ENCODE measurements at places on chromosomes 13 and 19.
A peak's percentile ranks its signal among the peaks of the same experiment; 100 is the strongest.

DNA sequence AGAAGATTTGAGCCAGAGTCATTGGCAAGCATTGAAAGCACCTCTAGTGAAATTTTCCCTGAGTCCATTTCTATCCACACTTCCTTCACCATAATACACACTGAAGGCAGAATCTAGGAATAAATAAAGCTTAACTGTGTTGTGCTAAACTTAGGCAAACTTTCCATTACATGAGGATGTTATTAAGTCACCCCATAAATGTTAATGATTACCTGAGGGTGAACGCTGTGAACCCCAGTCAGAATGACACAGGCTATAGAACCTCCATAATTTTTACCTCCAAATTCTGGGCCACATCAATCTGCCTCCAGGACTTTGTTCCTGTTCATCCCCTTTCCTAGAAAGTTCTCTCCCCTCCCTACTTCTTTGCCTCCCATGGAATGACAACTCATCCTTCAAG is 71.0 kb downstream of the RAP2A start:
- DNase-seq = no peak

DNA sequence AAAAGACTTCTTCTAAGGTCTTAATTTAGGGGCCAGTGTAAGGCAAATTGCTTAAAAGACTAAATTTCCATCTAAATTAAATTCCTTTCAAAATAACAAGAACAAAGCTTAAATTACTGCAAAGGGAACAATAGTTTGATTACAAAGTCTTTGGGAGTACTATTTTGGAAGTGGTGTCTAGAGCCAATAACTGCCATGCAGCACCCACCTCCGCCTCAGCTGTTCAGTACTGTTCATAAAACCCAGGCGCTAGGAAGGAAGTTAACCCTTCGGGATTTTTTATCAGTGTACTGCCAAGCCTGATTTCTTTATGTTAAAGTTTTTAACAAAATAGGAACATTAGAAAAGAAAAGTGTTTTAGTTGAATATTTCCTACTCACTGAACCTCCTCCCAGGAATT is 210.1 kb downstream of the LIG4 start:
- no peak for DNase-seq

DNA sequence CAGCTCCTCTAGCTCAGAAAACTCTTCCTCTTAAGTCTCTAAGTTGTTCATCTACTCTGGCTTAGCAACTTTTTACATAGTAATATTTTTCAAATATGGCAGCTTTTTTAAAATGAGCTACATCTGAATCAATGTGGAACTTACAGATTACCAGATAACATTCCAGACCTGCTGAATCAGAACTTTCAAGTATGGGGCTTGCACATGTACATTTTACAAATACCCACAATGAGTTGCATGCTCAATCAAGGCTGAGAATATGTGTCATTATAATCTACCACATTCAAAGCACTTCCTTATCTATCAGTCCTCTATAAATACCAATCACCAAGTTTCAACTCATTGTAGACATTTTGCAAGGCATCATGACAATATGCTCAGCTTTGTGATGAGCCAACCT is 383.1 kb downstream of the FGF14 start:
- no peak for DNase-seq

DNA sequence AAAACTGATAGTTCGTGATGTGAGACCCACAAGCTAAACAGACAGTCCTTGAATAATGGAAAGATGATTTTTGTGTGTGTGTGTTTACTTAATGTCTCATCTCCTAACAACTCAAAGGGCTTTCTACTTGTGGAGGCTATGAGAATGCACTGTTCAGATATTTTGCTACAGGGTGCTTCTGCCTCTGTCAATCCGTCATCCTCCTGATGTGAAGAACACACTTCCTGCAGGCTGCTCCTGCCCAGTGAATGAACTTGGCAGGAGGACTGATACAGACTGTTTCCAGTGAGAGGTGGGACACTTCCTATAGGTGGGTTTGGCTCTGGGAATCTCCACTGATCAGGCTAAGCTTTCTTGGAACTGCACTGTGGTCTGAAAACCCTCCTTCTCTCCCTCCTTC is 168.4 kb upstream of the STARD13 start:
- DNase-seq = no peak

GRCh38 chr13:48648446-48648845 is 5.3 kb upstream of the CYSLTR2 start:
- no peak for DNase-seq

DNA sequence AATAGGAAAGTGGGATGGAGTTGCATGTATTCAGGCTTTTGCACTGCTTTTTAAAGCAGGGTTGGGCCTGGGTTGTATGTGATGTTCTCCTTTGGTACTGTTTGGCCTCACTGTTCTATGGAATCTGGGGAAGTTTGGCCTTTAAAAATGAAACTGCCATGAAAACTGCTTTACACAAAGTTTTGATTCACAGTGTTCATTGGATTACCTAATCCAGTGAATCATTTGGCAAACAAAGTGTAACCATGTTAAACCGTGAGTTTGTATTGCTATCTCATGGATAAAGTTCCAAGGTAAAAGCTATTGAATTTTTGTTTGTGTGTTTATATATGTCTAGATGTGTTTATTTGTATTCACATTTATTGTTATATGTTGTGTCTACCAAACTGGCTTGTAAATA is 1658.6 kb downstream of the OLFM4 start:
- DNase-seq = no peak

GRCh38 chr13:45340422-45341033 is 455 bp downstream of the TPT1 start:
- peak; percentile 72 for DNase-seq

- DNase-seq = no peak
These were observed 52.8 kb downstream of the TNFSF13B start for GRCh38 chr13:108322206-108322824.

DNA sequence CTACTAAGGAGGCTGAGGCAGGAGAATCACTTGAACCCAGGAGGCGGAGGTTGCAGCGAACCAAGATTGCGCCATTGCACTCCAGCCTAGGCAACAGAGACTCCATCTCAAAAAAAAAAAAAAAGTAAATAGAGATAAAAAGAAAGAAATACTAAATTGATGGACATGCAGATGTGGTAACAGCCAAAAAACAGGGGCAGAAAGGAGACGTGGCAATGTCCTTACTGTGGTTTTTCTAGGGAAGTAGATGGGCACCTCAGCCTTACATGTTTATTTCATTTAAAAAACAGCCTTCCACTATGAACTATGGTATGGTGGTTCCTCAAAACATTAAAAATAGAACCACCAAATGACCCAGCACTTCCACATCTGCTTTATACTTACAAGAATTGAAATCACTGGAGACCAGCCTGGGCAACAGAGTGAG is 6.5 kb upstream of the EIF3G start:
- DNase-seq = no peak

- no peak for DNase-seq
These were observed 933.8 kb downstream of the PCDH9 start for GRCh38 chr13:66296328-66296727.

DNA sequence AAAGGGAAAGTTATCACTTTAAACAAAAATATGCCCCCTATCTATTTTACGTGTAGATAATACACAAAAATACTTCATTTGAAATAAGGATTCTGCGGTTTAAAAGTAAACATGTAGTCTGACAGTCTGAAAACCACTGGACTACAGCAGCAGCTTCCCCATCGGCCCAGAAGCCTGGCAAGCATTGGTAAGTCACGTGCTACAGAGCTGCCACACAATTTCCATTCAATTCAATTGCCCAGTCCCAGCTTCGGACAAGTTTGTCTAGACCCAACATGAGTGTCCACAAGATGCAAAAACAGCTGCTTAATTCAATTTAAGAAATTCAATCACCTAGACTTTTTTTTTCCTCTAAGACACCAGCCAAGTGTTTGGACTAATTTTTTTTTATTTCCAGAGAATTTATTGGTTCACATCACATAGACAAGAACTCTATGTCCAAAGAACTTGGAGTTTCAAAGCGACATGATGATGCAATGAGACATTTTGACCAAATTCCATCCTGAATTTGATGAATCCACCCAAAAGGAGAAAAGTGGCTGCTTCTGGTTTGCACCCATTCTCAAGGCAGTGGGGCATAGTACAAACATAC is 458.9 kb downstream of the COG6 start:
- no peak for DNase-seq

DNA sequence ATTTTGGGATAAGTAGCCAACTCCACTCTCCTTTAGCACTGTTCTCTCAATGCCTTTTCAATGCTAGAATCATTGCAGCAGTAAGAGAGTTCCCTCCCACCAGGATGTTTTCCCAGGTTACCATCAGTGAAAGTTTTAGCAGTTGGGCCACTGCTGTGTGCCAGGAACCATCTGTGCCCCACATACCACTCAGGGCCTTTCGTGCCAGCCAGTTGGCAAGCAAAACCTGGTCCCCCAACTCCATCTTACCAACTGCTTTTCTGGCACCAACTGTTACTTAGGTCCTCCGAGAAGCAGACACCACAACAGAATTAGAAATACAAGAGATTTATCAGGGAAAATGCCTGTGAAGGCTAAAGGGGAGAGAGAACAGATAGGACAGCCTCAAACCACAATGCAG is 533.4 kb upstream of the NBEA start:
- no peak for DNase-seq

GRCh38 chr19:10000171-10000826 is 10.0 kb downstream of the COL5A3 start:
- DNase-seq = peak; percentile 18

GRCh38 chr13:110653851-110654250 is 38.5 kb downstream of the NAXD start:
- DNase-seq = no peak

DNA sequence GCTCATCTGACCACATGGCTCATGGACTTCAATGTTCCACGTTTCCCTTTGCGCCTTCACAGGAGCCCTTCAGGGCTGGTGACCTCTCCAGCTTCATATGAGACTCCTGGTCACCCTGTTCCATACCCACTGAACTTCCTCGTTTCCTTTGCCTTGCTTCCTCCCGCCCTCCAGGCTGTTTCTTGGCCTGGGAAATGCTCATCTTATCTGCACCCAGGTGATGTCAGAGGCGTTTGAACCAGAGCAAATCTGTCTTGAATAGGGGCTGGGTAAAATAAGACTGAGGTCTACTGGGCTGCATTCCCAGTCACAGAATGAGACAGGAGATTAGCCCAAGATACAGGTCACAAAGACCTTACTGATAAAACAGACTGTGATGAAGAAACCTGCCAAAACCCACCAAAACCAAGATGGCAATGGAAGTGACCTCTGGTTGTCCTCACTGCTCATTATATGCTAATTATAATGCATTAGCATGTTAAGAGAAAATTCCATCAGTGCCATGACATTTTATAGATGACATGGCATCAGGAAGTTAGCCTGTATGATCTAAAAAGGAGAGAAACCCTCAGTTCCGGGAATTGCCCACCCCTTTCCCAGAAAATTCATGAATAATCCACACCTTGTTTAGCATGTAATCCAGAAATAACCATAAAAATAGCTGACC is 102.7 kb downstream of the DCLK1 start:
- no peak for DNase-seq

DNA sequence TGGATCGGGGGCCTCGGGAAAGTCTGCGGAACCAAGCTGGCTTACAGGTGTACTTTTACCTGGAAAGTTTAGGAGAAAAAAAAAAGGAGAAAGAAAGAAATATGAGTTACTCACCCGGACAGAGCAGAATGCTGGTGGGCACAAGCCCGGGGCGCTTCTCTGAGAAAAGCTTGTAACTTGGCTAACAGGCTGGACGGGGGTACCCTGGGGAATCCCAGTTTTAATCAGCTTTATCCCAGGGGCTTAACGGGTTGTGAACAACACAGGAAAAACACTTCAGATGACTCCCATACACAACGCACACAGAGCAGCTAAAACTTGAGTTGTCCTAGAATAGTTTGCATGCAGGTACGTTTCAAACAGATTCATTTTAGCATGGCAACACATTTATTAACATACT is 37.3 kb downstream of the KLF2 start:
- DNase-seq = no peak

DNA sequence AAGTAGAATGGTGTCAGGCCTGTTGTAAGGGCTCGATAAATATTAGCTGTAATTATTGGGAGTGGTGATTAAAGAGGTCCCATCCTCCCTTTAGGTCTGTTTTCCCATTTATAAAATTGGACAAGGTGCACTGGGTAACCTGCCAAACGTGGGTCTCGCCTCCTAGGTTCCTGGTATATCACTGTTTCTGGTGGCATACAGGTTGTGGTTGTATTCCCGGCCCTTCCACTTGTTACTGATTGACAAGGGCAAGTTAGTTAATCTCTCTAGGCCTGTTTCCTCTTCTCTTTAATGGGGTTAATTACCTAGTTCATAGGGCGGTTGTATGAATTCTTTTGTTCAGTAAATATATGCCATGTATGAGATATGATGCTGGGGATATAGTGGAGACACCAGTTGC is 1.5 kb downstream of the PPP2R1A start:
- no peak for DNase-seq

- no peak for DNase-seq
These were observed 125.5 kb upstream of the TRPC4 start for GRCh38 chr13:37995092-37995491.

DNA sequence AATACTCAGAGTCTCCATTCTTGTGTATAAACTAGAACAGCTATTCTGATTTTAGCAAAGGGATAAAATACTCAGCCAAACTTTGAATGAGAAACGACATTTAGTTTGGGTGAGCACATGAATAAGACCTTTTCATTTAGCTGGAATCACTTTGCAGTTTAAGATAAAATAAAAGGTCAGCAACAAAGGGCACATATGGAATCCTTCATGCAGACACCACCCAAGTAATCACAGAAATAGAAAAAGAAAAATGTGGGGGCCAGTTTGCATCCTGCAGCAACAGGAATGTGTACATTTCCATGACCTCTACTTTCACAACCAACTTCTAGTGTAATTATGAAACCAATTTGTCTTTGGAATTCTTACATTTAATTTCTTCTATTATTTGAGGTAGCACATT is 1637.4 kb downstream of the PCDH9 start:
- DNase-seq = no peak

DNA sequence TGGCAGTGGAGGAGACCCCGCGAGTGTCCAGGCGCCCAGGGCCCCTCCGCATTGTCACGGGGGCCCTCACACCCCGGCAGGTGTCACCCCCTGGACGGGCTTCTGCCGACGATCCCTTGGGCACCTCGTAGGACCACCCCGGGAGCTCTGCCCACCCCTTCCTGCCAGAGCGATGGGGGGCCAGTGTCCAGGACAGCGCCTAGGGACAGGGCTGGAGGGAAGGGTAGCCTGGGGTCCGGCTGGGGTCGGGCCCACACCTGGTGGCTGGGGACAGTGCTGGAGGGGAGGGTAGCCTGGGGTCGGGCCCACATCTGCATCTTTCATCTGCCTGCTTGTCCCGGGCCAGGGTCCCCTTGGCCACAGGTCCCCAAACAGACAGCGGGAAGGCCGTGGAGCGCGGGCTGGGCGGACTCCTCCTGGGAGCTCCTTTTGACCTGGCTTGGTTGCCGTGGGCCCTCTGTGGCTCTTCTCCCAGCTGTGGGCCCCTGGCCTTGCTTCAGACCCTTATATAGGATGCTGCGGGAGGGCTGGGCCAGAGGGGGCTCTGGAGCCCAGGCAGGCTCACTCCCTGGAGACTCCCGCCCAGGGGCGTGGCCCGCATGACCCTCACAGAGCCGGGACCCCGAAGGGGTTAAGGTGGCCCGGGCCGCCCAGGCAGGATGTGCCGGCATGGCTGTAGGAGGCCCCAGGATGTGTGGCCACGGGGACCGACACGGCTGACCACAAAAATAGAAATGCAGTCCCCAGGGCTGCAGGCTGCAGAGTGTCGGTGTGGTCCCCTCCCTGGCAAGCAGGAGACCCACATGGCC is 74.1 kb upstream of the MCF2L start:
- no peak for DNase-seq

GRCh38 chr13:33401238-33401637 is 115.7 kb upstream of the STARD13 start:
- DNase-seq = no peak

GRCh38 chr13:83019986-83020385 is 862.3 kb downstream of the SLITRK1 start:
- no peak for DNase-seq

- no peak for DNase-seq
These were observed 25.8 kb downstream of the NALCN start for GRCh38 chr13:101390461-101390860.

Data from stimulated activated CD8-positive, alpha-beta memory T cell treated with anti-CD3 and anti-CD28 coated beads, Interleukin-7, amount 100 ng/mL, for 1 hour (primary cell).